Stimulated activated CD8-positive, alpha-beta memory T cell treated with anti-CD3 and anti-CD28 coated beads, Interleukin-4, amount 100 ng/mL, for 4 hours (primary cell): ENCODE measurements at places on chromosomes 11 and 22.

DNA sequence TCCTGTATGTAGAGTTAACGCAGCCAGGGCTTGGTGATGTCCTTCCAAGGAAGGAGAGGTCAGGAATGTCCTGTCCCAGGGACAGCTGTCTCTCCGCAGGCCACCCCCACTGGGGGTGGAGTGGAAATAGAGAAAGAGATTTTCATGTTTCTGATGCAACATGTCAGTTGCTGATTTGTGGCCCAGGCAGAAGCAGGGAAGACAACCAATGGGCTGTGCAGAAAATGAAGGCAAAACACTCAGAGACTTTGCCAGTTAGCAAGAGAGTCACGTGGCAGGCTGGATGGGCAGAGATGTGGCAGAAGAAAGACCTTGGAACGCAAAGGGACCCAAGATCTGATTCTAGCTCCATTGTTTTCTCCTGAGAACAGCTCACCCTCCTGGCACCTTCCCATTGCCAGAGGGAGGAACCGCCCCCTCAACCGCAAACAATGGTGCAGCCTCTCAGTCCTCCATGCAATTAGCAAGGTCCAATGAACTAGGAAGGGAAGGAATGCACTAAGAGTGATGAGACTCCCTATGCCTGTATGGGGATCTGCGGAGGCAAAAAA is 71.0 kb downstream of the SYN3 start:
- no peak for DNase-seq

- no peak for DNase-seq
Observed at GRCh38 chr22:46290843-46291785, 5.6 kb upstream of the GTSE1 start.

DNA sequence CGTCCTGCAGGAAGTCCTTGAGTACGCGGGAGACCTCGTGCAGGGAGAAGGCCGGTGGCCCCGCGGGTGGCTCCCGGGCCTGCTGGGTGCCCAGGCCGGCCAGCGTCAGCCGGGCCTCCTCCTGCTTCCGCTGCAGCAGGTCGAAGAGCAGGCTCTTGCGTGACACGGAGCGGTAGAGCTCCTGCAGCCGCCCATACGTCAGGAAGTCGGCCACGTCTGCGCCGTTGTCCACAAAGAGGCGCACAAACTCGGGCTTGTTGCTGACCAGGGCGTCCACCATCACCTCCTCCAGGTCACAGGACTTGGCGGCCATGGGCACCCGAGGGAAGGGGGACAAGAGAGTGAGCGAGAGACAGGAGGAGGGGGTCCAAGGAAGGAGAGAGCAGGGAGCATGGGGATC is 14.6 kb downstream of the TSSC4 start:
- no peak for DNase-seq

DNA sequence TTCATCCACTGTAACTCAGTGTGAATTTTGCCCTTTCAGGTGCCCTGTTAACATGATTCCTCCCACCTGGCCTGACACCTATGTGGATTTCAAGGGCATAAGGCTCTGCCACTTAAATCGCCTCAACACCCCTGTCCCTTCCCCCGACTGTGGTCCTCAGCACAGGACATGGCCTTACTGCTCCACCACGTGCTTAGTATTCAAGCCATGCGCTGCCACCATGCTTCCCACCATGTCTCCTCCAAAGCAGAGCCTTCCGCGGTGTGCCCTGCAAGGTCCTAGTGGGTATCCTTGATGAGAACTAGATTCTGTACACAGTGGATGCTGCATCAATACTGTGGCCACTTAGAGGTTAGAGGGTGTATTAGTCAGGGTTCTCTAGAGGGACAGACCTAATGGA is 51.9 kb downstream of the BUD13 start:
- no peak for DNase-seq

GRCh38 chr11:122850076-122850631 is 11.9 kb downstream of the CRTAM start:
- DNase-seq, result peak; percentile 65

DNA sequence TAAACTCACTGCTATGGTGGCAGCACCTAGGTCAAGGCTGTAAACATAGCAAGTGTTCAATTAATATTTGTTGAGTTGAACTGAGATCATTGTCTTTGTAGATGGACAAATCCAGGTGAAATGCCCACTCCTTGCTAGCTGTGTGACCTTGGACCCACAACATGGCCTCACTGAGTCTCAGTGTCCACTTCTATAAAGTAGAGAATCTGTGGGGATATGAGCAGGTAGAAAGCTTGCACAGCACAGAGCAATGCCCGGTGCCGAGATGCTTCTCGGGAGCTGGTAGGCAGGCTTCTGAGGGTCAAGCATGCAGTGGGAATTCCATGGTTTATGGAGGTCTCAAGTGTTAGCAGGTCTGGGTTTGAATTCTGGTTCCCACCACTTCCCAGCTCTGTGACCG is 97.9 kb upstream of the SYT13 start:
- DNase-seq, result no peak

- DNase-seq, result no peak
Observed at GRCh38 chr22:50112151-50113118, 22.6 kb downstream of the MOV10L1 start.

DNA sequence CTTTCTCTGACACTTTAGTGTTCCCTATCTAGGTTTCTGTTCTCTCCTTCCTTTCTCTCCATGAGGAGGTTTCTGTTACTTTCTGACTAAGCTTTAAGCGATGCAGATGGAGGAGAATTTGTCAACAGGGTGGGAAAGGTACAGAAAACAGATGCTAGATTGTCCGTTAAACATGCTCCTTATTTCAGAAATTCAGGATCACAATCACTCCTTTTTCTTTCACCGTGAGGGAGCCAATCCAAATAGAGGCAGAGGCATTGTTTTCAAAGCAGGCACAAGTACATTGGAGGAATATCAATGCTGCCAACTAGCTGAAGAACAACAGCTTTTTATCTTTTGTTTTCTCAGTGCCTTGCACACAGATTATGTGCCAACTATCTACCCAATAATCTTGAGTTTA is 215.7 kb upstream of the FOLH1 start:
- DNase-seq, result no peak

DNA sequence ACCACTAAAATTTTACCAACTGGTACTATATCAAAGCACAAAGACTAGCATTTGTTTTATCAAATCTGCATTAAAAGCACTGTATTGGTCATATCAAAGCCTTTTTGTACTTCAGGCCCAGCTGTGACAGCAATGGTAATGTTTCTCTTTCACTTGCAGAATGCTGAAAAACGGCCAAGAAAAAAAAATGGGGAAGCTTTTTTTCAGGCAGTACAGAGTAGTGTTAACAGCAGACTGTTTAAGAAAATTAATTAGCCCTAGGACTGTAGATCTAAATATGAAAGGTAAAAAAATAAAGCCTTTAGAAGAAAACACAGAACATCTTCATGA is 33.3 kb downstream of the DENND5A start:
- no peak for DNase-seq

DNA sequence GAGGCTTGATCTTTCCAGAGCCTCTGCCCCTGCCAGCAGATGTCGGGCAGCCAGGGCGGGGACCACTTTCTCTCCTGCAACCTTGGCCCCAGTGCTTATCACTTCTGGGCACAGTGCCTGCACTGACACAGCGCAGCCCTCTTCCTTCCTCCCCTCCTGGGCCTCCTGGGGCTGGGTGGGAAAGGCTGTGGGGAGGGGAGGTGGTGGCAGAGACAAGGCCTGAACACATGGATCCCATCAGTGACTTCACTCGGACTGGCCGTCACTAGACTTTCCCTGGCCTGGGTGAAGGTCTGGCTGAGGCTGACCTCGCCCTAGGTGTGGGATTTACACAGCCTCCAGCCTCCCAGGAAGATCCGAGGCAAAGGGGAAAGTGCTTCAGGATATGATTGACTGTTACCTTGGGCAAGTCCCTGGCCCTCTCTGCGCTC is 68.1 kb downstream of the LRRC32 start:
- no peak for DNase-seq

GRCh38 chr11:96179905-96180304 is 163.1 kb downstream of the MAML2 start:
- no peak for DNase-seq

DNA sequence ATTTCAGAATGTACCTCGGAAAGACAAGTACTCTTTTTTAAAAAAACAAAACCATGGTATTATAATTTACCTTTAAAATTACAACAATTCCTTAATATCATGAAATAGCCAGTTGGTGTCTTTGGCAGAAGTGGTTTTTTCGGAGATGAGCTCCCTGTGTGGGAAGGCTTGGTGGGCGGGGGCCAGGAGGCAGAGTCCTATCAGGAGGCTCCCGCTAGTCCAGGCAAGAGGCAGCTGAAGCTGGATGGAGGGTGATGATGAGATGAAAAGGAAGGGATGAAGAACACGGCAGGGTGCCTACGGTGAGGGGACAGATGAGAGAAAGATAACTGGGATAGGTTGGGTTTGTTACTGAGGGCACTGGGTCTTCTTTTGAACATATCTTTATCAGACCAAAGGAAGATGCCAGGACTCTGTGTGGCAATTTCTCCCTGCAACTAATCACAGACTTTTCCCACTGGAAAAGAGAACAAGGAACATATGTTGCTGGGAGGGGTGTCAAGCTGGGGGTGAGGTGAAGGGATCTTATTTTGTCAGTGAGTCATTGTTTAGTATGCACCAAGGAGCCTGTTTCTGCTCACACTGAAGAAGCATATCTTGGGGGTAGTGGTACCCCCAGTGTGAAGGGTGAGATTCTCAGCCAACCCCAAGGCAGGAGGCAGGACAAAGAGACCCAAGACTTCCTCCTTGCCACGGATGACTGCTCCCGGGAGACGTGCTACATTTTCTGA is 91.5 kb upstream of the YWHAH start:
- no peak for DNase-seq

DNA sequence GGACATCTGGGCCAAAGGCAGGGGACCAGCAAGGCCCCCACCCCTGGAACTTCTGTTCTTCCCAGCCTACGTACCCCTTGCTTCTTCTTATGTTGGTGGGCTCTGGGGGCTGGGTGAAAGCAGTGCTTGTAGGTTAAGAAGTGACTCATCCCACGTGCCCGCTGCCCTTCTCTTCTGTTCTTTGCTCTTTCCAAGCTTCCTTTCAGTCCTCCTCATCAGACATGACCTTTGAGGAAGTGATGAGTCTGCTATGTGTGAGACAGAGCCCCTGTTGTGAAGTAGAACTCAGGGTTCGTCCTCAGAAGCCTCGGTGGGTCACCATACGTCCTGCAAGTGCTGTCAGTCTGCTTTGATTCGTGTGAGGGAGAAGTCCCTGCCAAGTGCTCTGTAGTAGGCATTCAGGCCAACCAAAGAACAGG is 12.7 kb downstream of the MED15 start:
- DNase-seq, result peak; percentile 44

DNA sequence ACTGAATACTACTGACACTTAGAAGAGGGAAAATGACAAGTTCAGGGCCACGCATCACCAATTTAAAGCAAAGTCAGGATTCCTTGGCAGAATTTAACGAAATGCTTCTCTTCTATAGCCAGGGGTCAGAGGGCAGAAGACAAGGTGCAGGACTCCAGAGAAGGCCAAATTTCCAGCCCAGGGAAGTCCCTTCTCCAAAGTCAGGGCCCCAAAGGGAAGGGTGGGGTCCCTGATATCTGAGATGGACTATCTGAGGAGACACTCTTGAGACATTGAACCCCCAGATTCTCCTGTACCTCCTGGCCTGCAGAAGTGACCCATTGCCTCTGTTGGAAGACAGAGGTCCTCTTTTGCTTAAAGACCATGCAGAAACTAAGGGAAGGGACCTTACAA is 91.2 kb downstream of the RPS6KA4 start:
- DNase-seq, result no peak

DNA sequence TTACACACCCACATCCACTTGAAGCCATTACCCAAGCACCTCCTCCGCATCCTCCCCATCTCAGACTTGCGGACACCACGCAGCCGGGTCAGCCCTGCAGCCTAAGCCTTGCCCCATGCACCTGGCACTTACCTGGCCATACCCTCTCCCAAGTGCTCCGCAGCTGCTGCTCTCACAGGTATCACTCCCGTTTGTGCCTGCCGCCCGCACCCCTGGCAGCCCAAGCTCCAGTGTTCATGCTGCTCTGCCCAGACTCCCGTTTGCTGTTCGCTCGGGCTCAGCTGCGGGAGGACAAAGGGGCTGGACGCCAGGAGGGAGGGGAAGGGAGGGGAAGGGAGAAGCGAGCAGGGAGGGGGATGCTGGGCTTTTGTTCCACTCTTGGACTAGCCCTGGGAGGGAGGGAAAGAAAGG is at the start of gene KLHL35:
TSS of gene KLHL35 (minus strand) at position 293 of the 411 bp plus-strand sequence. CDS start 2,574 bp downstream, outside the sequence.
- no peak for DNase-seq

GRCh38 chr11:13880634-13881033 is 81.9 kb upstream of the SPON1 start:
- no peak for DNase-seq

- no peak for DNase-seq
Observed at GRCh38 chr11:117580866-117581265, 216.2 kb downstream of the DSCAML1 start.

DNA sequence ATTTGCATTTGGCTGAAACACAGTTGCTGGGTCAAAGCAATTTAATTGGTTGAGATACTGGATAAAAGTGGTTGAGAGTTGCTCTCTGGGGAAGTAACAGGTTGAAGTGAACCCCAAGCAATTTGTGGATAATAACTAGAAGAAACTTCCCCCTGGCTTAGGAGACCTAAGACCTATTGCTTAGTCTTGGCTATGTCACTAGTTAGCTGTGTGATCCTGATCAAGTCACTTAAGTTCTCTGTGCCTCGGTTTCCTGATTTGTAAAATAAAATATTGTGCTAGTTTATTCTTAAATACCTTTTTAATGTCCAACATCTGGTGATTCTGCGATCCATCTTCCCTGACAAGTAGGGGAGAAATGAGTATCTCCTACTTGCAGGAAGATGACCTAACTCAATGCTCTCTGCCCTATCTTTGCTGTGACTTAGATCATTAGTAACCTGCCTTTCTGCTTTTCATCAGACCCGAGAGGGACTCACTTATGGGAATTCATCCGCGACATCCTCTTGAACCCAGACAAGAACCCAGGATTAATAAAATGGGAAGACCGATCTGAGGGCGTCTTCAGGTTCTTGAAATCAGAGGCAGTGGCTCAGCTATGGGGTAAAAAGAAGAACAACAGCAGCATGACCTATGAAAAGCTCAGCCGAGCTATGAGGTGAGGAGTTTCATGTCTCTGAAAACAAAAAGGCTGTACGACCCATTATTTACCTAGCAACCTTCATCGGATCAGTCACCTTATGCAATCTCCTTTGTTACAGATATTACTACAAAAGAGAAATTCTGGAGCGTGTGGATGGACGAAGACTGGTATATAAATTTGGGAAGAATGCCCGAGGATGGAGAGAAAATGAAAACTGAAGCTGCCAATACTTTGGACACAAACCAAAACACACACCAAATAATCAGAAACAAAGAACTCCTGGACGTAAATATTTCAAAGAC is 37.5 kb downstream of the EHF start:
- no peak for DNase-seq

DNA sequence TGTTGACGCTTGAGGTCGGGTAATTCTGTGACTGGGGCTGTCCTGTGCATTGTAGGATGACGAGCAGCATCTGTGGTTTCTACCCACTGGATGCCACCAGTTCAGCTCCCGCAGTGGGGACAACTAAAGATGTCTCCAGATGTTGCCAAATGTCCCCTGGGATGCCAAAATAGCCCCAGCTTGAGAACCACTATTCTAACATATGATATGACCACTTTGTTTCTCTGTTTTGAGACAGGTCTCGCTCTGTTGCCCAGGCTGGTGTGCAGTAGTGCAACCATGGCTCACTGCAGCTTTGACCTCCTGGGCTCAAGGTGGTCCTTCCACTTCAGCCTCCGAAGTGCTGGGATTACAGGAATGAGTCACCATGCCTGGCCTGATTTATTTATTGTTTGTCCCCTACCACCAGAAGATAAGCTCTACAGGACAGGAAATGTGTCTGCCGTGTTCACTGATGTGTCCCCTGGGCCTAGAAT is 4.4 kb upstream of the MEN1 start:
- no peak for DNase-seq

GRCh38 chr11:125123947-125124617 is 12.7 kb upstream of the TMEM218 start:
- DNase-seq, result no peak

GRCh38 chr22:50171319-50171964 is 911 bp downstream of the PANX2 start:
- no peak for DNase-seq
